Right forelimb (tissue), 1 donor: ENCODE measurements at places on chromosomes 16 and 17.

GRCh38 chr17:62083651-62084050, 18.6 kb upstream of the MED13 start:
- DNase-seq, result no peak

DNA sequence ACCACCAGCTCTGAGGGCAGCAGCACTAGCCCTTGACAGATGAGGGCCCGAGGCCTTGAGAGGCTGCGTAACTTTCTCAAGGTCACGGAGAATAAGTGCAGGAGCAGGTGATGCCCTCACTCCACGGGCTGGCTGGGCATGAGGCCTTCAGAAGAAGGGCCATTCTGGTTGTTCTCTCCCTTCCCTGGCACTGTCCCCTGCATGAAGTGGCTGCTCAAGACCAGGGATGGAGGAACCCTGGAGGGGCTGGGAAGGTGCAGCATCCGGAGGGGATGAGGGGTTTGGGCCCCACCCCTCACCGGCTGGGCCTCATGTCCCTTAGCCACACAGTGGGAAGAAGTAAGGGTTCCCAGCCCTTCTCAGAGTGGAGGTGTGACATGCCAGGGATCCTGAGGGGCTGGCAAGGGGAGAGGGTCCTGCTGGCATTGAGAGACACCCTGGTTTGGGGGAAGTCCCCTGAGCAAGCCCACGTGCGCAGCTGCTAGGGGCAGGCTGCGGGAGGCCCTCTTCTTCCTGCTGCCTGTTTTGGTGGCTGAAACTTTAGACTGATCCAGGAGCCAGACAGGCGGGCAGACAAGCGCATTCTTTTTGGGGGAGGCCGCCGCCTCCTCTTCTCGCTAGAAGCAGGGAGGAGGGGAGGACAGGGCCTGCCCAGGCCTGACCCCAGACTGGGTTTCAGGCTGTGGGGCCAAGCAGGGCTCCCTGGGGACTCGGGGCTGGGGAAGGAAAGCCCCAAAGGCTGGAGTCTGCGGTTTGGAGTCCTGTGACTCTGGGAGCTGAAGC, 74.0 kb downstream of the N4BP1 start:
- DNase-seq, result peak; percentile 76

- no peak for DNase-seq
Measured at GRCh38 chr16:81487301-81487720, 42.7 kb downstream of the CMIP start.

DNA sequence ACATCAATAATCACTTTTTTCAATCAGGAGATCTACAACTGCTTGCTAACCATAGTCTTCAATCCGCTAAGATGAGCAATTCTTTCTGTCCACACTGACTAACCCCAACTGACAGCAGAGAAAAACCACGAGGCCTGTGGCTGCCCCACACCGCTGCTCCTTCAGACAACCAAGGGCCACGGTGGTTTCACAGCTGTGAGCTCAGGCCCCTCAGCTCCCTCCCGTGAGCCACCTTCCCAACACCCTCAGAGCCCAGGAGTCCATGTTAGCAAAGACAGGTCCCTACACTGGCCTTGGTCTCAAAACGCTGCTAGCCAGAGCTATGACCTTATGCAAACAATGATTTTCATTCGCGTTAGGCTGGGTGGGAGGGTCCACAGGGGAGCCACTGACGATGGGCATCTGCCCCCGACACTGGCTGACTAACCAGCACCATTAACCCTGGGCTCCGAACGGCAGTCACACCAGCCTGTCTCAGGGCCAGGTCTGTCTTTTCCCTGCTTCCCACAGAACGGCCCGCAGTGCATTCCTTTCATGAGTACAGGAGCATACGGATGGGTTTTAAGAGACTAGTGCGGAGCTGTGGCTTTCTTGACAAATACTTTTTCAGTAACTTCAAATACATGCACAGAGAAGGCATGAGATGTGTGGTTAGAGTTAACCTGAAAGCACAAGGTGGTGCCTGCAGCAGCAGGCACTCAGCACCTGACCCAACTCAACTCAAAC, 67.3 kb downstream of the ANKRD11 start:
- DNase-seq, result no peak

- no peak for DNase-seq
Measured at GRCh38 chr16:78072275-78072674, 27.2 kb upstream of the WWOX start.

- DNase-seq, result no peak
Measured at GRCh38 chr17:9865586-9865985, 39.5 kb downstream of the RCVRN start.

DNA sequence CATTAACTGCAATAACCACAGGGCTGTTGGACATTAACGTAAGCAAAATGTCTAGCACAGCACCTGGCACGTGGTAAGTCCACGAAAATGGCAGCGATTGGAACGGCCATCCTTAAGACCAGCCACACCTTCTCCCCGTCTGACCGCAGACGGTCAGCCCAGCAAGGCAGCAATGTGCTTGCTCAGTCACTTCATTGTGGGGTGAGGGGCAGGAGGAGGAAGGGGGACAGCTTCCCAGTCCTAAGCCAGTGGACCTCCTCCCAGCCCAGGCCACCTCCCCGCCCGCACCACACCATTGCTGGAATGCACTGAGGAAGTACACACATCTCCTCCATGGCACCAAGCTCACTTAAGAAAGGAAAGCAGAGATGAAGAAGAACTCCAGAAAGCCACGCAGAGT, 8.6 kb upstream of the MYLK3 start:
- DNase-seq, result no peak

DNA sequence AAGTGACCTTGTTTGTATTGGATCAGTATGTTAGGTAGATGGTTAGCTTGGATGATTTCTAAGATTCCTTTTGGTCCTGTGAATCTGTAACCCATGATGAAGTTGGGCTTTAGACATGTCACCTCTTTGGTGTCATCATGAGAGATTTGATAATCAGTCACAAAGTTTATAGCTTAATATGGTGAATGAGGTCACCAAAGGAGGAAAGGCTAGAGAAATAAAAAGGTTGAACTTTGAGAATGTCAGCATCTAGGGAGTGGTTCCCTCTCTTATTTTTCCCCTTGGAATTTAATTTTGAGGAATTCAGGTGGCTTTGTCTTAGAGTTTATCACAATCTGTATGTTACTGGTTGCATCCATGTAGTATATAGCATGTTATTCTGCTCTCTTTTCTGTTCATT, 45.3 kb downstream of the NLK start:
- no peak for DNase-seq

GRCh38 chr17:2065949-2066400, 11.1 kb downstream of the HIC1 start:
- peak; percentile 49 for DNase-seq

- DNase-seq, result no peak
Measured at GRCh38 chr17:44820631-44821212, 9.4 kb downstream of the GJC1 start.

DNA sequence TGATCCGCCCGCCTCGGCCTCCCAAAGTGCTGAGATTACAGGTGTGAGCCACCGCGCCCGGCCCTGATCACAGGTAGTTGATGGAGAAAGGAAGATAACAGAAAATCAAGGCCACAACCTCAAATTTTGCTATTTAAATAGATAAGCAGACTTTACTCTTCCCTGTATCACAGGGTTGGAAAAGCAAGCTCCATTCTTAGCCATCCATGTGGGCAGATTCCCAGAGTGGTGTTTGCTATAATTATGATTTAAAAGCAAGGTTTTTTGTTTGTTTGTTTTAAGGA, 44.4 kb downstream of the TUBD1 start:
- peak; percentile 16 for DNase-seq

- no peak for DNase-seq
Measured at GRCh38 chr16:27867122-27868110, 196.1 kb downstream of the GSG1L start.

GRCh38 chr17:8649157-8650118, 18.9 kb upstream of the MYH10 start:
- DNase-seq, result no peak

DNA sequence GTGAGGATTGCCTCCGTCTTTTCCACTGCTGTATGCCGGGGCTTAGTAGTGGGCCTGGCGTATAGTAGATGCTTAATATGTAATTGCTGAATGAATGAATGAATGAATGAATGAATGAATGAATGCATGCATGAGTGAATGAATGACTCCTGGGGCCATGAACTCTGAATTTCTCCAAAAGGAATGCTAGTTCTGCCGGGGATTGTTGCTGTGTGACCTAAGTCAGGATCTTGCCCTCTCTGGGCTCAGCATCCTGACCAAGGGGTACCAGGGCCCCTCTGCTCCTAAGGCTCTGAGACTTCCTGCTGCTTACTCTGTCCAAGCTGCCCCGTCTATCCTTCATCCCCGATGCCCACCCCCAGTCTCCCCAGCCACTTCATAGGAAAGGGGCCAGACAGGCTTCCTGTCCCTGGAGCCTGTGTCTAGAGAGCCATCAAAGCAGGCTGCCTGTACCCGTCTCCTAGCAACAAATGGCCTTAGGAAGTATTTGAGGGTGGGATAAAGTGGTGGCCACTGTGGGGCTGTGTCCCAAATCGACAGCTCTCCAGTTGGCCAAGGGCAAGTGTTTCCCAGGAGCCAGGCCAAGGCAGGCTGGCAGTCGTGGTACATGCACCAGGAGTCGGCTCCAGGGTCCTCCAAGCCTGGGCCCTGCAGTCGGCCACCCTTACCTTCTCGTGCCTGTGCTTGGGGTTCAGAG, 11.6 kb upstream of the MPRIP start:
- DNase-seq, result no peak

DNA sequence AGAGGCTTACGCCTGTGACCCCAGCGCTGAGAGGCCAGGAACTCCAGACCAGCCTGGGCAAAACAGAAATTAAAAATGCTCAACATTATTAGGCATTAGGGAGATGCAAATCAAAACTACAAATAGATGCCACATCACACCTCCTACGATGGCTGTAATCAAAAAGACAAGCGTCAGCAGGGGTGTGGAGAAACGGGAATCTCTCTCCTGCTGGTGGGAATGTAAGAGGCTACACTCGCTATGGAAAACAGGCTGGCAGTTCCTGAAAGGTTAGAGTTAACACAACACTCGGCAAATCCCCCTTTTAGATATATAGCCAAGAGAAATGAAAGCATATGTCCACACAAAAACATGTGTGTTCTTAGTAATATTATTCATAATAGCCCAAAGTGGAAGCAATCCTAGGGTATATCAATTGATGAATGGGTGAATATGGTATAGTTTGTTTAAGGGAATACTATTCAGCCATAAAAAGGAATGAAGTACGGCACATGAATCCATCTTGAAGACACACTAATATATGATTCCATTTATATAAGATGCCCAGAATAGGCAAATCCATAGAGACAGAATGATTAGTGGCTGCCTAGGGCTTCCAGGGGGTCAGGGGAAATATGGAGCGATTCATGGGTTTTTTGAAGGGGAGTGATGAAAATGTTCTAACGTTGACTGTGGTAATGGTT, 1.8 kb upstream of the NPRL3 start:
- no peak for DNase-seq

DNA sequence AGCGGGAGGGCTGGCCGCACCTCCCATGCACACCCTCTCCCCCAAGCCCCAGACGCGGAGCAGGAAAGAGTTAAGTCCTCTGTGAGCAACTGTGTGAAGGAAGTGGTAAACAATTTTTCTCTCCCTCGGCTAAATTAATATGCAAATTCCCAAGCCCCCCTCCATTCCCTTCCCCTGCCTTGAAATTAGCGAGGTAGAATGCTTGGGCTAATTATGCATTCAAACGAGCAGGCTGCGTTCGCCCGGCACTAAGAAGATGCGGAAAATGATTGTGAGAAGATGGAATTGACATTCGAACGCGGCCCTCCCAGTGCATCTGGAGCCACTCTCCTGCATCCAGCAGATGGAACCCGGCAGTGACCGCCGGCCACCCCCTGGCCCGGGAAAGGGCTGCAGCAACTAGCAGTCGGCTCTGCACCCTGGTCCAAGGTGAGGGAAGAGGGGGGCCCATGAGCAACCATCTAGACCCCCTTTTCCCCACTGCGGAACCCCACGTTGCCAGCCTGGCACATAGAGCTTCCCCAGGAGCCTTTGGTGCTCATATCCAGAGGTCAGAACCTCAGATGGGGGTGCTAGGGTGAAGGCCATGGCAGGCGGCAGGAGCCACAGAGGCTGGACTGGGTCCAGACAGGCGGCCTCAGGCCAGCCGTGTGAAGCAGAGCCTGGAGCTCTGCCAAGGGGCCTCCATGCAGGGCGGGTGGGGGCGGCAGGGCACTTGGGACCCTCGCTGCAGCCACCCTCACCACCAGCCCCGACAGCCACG, 49.1 kb upstream of the ACSF3 start:
- DNase-seq, result no peak

DNA sequence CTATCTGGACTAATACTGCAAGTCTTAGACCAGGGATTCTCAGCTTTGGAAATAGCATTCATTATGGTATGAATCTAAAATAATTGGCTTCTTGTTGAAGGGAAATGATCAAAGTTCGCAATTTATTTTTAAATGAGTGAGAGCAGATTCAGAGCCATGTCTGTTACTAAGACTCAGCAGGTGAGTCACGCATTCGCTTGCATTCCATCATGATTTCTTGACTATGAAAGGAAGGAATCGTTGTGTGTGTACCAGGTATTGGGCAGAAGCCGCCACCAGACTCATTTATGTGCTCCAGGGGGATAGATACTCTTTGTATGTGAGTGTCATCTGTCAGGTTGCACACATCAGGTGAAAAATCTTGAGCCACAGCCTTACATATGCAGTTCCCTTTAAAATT, 10.8 kb downstream of the GSG1L2 start:
- no peak for DNase-seq

DNA sequence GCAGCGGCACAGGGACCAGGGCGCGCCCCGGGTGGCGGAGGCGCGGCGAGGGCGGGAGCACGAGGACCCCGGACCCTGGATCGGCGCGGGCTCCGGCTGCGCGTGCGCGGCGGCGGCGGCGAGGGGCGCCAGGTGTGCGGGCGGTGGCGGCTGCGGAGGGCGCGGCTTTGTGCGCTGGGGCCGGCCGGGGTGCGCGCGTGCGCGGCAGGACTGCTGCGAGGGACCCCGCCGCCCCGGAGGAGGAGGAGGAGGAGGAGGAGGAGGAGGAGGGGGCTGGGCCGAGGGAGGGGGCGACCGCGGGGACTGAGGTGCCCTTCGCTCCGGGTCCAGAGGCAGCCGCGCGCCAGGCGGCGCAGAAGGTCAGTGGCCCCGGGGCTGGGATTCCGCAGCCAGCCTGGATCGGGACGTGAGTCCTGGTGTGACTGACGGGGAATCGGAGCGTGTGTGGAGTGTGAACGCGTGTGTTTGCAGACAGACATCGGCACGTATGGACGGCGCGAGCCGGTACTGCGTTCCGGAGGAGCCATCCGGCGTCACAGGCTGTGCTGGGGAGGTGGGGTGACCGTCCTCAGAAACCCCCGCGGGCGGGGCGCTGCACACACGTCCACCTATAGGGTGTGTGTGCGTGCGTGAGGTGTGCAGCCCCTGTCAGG, 19.5 kb upstream of the RAP1GAP2 start:
- DNase-seq, result no peak

GRCh38 chr17:7943291-7943690, 11.3 kb downstream of the CNTROB start:
- DNase-seq, result no peak
